ENCODE measurements at places on chromosomes 6 and 20.
A peak's percentile ranks its signal among the peaks of the same experiment; 100 is the strongest.

GRCh38 chr6:112311950-112312547 lies 35.1 kb upstream of the RFPL4B start:
- no peak for DNase-seq

- no peak for DNase-seq
Observed at GRCh38 chr6:6479785-6480184, 108.7 kb upstream of the LY86 start.

DNA sequence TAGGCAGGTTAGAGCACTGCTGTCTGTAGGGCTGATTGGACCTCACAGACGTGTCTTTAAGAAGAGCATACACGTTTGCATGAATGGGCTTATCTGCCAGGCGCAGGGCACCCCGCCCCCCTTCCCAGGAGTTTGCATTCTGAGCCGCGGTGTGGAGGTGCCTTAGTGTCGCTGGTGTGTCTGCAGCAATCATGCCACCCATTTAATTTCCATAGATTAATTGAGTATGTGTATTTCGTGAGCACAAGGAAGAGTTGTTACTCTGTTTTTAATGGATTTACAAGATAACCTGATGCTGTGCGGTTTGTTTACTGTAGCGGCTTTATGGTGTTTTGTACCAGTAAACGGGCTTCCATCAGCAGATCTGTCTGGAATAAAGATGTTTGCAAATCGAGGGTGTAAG lies 107.7 kb downstream of the ZDHHC14 start:
- no peak for DNase-seq

- DNase-seq, result no peak
Observed at GRCh38 chr6:125749865-125750691, 646 bp downstream of the HEY2 start.

DNA sequence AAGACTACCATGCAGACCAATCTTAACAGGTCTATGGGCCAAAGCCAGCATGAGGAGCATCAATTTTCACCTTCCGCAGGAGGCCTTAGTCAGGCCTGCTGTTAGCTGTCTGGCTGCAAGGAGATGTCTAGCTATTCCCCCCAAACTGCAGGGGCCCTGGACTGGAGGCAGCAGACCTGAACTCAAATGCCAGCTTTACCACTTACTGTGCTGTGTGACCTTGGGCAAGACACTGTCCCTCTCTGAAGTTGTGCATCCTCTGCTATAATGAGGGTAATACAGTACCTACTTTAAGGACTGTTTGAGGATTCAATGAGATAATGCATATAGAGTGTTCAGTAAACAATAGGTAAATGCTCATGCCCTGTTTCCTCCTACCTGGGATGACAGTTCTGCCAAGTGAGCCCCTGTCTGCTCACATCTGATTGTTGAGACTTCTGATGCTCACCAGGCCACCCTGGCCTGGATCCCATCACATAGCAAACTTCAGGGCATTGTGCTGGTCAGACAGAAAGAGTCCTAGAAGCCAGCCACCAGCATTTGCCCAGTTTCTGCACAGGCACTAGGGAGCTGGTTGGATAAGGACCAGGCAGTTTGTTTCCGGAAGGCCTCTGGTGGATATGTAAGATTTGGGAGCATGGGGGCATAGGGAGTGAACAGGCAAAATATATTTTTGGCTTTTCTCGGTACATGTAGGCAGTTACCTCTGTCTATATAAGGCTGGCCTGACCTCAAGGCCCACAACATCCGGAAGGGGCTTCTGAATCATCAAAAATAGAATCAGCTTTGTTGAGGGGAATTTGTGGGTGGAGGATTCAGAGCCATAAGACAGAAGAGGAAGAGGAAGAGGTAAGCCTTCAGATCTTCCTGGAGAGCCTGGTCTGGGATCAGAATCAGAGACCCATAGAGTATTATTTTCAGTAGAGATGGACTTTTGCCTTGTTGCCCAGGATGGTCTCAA lies 2.3 kb upstream of the OCSTAMP start:
- DNase-seq, result peak; percentile 20

DNA sequence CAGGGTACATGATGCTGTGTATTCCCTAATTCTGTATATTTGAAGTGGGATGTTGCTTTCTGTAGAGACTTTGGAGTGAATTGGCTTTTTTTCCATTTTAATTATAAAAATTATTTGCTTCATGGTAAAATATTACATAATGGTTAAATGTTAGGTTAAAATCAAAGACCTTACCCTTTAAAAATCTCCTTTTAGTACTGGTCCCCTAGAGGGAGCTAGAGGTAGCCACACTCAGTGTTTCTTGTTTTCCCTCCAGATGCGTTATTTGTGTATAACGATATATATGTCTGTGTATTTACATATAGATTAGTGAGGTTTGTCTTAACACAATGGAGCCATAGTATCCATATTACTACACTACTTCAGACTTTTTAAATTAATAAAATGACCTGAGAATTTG lies 146.7 kb downstream of the PLCB4 start:
- DNase-seq, result no peak

- no peak for DNase-seq
Observed at GRCh38 chr6:165034271-165034741, 275.1 kb downstream of the C6orf118 start.

- DNase-seq, result no peak
Observed at GRCh38 chr20:40728470-40728869, 39.4 kb upstream of the MAFB start.

GRCh38 chr6:118524686-118525085 lies 23.4 kb upstream of the PLN start:
- DNase-seq, result no peak

DNA sequence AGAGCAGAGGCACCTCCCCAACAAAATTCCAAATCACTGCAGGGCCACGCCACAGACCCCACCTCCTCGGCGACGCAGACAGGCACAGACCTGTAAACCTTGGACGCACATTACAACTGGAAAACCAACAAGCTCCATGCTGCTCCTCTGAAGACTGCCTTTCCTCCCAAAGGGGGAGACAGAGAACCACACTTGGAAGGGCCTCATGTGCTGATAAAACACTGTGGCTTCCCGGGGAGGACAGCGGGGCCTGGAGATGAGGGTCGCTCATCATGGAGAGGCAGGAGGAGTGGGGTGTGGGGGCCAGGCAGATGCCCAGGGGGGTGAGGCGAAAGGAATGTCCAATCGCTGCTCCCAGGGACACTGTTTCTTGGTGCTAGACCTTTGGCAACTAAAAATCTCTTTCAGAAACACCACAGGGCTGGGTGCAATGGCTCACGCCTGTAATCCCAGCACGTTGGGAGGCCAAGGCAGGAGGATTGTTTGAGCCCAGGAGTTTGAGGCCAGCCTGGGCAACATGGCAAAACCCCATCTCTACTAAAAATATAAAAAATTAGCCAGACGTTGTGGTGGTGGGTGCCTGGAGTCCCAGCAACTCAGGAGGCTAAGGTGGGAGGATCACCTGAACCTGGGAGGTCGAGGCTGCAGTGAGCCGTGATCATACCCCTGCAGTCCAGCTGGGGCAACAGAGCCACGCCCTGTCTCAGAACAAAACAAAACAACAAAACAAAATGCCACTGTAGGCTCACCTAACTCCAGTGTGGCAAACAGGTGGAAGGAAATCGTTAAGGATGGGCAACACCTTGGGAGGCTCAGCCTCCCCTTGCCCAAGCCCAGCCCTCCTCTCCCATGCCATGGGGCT lies 53.8 kb downstream of the ABHD12 start:
- no peak for DNase-seq

DNA sequence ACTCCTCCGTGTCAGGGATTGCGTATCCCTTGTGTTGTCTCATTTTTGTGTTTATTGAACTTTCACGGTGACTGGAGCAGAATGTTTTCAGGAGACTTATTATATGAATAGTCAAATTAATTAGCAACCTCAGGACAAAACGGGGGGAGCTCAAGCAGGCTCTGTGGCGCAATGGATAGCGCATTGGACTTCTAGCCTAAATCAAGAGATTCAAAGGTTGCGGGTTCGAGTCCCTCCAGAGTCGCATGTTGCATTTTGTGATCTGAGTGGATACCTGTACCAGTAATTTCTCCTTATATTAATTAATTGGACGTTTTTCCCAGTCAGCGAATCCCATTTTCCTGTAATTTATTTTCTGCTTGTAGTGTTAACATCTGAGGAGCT lies 89.1 kb upstream of the ZNF184 start:
- DNase-seq, result no peak

- DNase-seq, result no peak
Observed at GRCh38 chr20:58399926-58400325, 10.9 kb downstream of the VAPB start.

- peak; percentile 75 for DNase-seq
Observed at GRCh38 chr6:158817728-158818580, 1.2 kb downstream of the EZR start.

DNA sequence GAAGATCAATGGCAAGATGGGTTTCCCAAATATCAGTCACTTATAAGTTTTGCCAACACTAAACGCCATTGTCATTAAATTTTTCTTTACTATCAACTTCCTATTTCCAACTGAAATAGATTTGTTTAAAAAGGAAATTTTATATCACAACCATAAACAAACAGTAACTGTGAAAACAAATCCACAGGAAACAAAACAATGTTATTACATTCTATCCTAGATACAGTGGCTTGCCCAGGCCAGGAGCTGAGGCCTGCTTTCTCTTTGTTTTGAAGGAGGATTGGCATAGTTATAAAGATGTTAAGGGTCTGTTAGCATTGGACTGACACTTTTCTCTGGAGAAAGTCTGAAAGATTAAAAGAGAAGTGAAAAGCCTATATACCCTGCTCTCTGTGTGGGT lies 24.9 kb downstream of the PPP1R16B start:
- DNase-seq, result no peak

- DNase-seq, result no peak
Observed at GRCh38 chr6:11931296-11932035, 80.6 kb upstream of the HIVEP1 start.

GRCh38 chr6:83574783-83575182 lies 62.4 kb downstream of the PRSS35 start:
- no peak for DNase-seq

GRCh38 chr20:40778894-40779496 lies 90.0 kb upstream of the MAFB start:
- no peak for DNase-seq

- no peak for DNase-seq
Observed at GRCh38 chr6:44627091-44627882, 239.8 kb downstream of the CDC5L start.

DNA sequence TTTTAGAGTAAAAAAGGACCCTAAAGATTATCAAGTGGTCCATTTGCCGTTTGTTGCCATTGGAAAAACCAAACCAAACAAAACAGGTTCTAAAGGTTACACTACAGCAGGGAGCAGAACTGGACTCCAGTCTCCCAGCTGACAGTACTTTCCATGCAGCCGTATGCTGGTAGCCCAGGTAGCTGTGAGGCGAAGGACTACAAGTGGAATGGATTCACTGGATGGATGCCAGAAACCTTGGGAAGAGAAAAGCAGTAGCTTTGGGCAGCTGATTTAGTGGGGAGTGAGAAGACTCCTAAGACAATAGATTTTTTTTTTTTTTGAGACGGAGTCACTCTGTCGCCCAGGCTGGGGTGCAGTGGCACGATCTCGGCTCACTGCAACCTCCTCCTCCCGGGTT lies 88.3 kb downstream of the SASH1 start:
- DNase-seq, result no peak

- DNase-seq, result no peak
Observed at GRCh38 chr6:23441808-23442461, 684.1 kb upstream of the NRSN1 start.

DNA sequence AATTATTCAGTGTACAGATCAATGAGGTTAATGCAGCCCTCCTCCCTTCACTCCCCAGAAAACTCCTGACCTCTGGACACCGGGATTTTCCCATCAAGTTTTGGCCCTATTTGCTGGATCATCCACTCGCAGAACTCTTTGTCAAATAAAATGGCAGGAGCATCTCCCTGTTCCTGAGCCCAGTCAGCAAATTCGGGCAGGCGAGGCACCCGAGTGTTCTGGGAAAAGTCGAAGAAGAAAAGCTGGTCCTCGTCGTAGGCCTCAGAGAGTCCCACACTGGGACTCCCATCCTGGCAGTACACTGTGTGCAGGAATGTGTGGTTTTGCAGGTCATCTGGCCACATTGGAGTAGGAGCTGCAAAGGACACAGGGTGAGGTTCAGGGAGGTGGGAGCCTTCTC lies 2.4 kb downstream of the HLA-DMA start:
- no peak for DNase-seq

GRCh38 chr6:158027590-158028285 lies 46.1 kb downstream of the SYNJ2 start:
- DNase-seq, result no peak

- DNase-seq, result no peak
Observed at GRCh38 chr6:47836639-47837038, 54.8 kb downstream of the OPN5 start.

- DNase-seq, result no peak
Observed at GRCh38 chr6:124984668-124985338, 22.6 kb downstream of the RNF217 start.

- DNase-seq, result no peak
Observed at GRCh38 chr6:144349690-144350527, 64.8 kb downstream of the UTRN start.

DNA sequence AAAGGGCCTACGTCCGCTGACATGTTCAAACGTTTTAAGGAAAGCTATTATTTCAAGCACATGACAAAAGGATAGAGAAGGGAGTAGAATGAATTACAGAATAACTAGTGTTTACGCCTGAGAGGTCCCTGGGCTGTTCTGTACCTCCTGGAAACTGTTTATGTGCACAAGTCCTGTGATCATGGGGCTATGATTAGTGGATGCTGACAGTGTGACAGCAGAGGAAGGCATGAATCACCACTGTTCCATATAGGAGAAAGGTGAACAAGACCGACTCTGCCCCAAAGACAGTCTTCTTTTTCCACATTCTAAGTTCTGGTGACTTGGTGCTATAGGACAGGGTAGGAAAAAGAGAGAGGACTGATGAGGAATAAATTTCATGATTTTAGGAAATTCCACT lies 249.2 kb upstream of the PRDM1 start:
- no peak for DNase-seq

GRCh38 chr6:13487122-13488014 lies at the start of gene GFOD1:
Gene GFOD1, minus strand, starts transcription at chr6:13487600. Its CDS starts 710 bp downstream, at chr6:13486890.
- peak; percentile 61 for DNase-seq

- no peak for DNase-seq
Observed at GRCh38 chr6:123434186-123434585, 202.6 kb downstream of the TRDN start.

- no peak for DNase-seq
Observed at GRCh38 chr20:36826554-36827244, 49.2 kb upstream of the TLDC2 start.

GRCh38 chr6:163085426-163085825 lies 329.1 kb upstream of the QKI start:
- no peak for DNase-seq

GRCh38 chr6:99592900-99593299 lies 13.7 kb upstream of the PRDM13 start:
- DNase-seq, result no peak

DNA sequence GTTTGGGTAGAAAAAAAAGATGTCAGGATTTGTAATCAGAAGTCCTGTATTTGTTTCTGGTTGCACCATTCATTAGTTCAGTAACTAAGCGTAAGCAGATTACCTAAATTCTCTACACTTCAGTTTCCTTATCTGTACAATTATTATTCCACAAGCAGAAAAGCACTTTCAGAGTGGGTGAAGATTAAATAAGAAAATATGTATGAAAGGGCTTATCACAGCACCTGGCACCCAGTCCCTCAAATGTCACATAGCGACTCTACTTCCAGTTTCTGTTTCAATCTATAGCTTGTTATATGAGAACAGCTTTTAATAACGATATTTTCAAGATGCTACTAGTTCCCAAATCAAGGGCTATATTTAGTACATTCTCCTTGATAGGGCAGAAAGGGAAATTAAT lies 31.4 kb downstream of the RGS17 start:
- DNase-seq, result no peak

Data from stimulated activated CD4-positive, alpha-beta T cell treated with anti-CD3 and anti-CD28 coated beads, TNF-alpha, amount 100 ng/mL, for 48 hours (primary cell).